ENCODE measurements at places on chromosomes 5 and 9.

- DNase-seq = no peak
Observed at GRCh38 chr9:113155911-113156588, 5.2 kb downstream of the SLC31A2 start.

GRCh38 chr9:99677281-99677680, 144.4 kb upstream of the NR4A3 start:
- DNase-seq = no peak

DNA sequence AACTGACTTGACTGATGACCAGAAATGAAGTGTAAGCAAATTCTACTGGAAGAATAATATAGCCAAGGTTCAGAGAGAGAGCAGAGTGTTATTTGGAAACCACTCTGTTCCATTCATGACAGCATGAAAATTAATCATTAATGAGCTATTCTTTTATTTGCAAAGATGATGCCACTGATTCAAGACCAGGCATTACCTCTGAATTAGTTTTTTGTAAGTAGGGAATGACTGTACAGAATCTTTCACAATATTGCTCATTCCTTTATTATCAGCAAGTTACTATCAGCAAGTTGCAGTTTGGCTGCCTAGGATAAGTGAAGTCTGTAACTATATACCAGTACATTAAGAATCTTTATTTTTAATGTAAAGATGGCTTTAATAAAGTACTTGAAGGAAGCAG, 75.1 kb upstream of the RGMB start:
- DNase-seq = no peak

DNA sequence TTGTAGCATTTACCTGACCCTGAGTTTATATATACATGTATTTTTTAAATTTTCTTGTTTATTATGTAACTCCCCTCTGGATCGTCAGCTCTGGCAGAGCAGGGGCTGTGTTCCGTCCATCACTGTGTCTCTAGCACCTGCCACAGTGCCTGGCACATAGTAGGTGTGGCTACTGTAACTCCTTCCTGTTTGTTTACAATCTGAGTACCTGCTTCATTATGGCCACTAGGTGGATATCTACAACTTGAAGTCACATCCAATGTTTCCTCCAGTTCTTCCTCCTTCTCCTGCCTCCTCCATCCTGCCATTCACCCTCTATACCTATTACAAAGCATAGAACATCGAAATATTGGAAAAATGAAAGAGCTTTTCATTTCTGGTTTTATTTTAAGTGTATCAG, 14.2 kb upstream of the PPP1R2B start:
- no peak for DNase-seq

- no peak for DNase-seq
Observed at GRCh38 chr5:139896718-139897117, 101.1 kb downstream of the PSD2 start.

DNA sequence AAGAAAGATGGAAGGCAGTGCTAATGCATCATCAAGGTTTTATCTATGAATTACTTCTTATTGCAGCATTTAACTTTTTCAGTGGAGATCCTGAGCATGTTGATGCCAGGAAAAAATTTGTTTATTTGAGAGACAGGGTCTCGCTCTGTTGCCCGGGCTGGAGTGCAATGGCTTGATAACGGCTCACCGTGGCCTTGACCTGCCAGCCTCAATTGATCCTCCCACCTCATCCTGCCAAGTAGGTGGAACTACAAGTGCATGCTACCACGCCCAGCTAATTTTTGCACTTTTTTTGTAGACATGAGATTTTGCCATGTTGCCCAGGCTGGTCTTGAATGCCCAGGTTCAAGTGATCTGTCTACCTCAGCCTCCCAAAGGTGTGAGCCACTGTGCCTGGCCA, 47.2 kb downstream of the AOPEP start:
- DNase-seq = no peak
